Activated CD8-positive, alpha-beta memory T cell treated with anti-CD3 and anti-CD28 coated beads, Interleukin-2, amount 50 U/mL, for 4 hours (primary cell): ENCODE measurements at places on chromosomes 2 and 18.

GRCh38 chr2:234631646-234632514, 135.0 kb upstream of the ARL4C start:
- no peak for DNase-seq

GRCh38 chr18:48514786-48515185, 24.0 kb upstream of the CTIF start:
- DNase-seq, result no peak

DNA sequence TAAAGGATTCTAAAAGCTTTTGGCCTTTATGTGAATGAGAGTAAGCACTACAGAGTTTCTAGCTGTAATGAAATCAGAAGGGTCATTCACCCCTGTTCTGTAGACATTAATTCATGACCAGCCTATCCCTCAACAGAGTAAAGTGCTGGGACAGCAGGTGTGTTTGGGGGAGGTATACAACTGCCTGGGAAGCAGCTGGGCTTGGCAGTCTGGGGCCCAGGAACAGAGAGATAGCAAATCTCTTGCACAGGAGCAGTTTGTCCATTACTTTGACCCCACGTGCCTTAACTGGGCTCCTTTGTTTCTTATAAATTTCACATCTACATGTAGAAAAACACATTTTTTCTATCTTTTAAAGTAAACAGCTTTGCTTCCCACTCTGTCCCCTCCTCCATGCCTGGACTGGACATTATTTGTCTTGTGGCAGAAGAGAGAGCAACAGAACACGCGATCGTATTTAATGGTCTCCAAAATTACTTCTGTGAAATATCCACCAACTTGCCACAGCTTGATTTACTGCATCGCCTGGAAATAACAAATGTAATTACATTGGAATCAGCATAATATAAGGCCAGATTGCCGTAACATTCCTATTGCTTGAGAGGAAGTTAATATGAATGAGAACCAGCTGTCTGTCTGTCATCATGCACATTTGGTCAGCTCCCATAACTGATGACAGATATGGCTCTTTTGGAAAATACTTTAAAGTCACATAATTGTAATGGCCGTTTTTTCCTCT, 263.8 kb downstream of the RBM43 start:
- no peak for DNase-seq

DNA sequence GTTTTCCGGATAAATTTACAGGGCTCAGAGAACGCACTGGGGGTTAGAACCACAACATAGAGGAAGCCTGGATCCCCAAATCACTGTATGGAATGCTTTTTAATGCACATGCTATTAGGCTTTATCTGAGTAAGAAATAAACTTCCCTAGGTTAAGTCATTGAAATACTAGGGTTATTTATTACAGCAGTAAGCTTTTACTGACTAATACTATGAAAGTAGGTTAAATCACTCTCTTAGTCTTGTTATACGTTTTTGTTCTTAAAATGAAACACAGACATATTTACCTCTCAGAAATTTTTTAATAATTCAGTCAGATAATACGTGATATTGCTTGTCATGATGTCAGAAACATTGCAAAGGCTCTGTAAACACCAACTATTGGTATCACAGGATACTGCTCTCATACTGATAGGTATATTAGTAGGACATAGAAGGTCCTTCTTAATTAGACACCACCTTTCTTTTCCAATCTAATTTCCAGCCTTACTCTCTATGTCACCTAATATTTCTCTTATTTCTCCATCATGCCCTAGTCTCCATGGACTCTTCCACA, 162.7 kb upstream of the NYAP2 start:
- no peak for DNase-seq

DNA sequence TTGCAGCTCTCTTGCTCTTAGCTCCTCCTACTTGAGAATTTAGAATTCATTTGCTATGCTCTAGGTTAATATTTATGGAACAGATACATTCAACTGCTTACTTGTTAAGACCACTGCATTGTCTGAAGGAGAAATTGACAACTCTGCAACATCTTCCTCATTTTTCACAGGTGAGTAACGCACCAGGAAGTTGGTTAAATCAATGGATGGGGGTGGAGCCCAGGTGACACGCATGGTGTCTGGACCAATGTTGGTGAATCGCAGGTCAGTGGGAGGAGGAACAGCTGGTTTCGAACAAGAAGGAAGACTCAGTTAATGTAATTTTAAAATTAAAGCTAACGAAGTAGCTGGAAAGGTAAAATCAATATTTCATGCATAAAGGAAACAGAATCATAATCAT, 44.3 kb downstream of the FN1 start:
- no peak for DNase-seq

GRCh38 chr2:110843959-110844510, 111.7 kb downstream of the ACOXL start:
- DNase-seq, result no peak

DNA sequence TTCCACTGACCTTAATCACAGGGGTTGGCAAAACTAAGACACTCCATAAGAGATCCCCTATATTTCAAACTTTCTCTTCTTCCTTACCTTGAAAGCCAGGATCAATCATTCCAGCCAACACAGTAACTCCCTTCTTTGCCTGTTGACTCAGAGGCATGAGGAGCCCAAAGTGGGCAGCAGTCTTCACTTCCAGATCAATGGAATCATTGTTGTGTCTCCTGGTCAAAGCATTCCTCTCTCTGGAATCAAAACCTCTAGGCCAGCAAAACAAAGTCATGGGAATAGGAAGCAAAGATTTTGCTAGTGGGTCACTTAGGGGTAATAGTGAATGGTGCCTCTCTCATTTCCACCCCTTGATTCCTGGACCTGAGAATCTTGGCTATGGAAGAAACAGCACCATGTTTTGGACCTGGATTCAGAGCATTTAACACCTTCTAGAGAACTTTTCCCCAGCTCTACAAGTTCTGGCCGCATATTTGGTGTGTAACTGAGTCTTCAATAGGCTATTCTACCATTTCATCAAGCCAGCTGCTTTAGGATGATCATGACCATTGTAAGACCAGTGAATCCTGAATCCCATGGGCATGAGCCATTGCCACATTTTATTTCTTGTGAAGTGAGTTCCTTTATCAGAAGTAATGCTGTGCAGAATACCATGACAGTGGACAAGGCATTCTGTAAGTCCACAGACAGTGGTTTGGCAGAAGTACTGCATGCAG, 65.7 kb upstream of the SERPINE2 start:
- DNase-seq, result no peak

- DNase-seq, result no peak
Observed at GRCh38 chr2:193695367-193695766, 1500.6 kb upstream of the TMEFF2 start.

- DNase-seq, result no peak
Observed at GRCh38 chr2:134272806-134273205, 18.9 kb downstream of the MGAT5 start.

DNA sequence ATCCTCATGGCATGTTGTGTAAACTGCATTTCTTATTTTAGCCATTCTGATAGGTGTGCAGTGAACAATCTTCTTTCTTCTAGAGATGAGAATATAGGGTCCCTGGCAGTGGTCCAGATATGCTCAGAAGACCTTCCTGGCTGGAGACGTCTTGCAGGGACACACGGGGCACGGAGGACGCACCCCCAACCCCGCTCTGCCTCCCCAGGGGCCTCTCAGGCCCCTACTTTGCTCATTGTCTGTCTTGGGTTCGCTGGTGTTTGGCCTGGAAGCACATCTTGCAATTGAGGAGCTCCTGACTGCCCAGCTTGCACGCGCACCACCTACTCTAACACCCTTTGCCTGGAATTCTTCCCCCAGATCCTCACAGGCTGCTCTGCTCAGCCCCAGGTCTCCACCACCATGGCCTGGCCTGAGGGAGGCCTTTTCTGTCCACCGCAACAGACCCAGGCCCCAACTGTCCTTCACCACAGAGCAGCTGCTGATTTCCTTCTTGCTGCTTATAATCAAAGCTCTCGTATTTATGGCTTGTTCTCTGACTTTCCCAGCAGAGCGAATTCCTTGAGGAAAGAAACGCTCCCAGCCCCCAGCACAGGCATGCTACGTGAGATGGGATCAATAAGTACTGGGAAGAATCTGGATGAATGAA, 295.9 kb upstream of the HDAC4 start:
- no peak for DNase-seq

DNA sequence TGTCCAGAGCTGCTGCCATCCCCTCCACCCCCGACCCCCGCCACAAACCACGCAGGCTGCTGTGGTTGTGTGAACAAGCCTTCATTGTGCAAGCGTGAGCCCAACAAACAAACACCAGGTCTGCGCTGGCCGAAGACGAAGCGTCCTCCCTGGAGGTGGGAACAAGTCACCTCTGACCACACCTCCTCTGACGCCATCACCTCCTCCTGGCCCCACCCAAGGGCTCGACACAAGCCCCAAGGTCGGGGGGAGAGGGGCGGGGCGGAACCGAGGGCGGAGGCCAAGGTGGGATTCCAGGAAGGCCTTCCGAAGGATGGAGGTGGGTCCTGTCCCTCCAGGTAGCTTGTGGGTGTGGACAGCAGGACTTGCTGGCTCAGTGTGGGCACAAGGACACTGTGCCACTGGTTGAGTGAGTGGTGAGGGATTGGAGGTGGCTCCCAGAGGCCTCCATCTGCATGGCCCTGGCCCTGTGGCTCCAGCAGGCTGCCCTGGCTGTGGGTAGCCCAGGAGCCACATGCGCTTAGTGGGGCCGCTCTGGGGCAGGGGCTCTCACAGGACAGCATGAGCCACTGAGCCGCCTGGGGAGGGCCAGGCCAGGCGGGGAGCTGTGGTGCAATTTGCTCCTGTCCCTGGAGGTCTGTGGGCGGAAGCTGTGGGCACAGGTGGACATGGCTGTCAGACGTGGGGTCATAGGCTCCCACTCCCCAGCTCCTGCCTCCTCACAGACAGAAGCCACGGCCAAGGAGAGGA, 7.4 kb upstream of the GPR17 start:
- DNase-seq, result no peak

DNA sequence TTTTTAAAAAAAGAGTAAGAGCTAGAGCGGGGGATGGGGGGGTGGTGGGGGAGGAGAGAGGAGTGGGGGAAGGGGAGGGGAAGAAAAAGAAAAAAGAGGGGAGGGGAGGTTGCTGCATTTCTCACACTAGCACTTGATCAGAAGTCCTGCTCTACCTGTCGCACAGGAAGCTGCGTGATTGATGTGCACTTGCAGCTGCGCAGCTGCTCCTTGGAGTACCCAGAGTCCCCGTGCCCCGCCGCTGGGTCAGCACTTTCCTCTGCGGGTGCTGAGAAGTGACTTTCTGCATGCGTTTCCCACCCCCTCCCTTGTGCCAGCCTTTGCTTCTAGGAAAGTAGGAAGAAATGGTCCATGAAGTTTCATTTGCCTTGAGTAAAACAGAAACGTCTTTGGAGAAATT, 297.3 kb downstream of the ETAA1 start:
- DNase-seq, result no peak

DNA sequence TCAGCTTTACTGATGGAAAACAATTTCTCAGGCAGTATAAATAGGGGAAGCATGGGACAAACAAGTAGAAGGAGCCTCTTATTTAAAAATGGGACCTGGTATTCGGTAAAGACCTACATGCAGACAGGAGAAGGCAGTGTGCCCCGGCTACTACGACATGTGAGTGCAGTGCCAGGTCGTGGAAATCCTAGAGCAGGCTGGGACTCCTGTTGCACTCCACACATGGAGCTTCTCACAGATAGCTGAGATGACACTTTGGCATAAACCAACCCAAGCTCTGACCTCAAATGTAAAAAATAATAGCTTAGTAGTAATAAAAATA, 885 bp upstream of the DSEL start:
- no peak for DNase-seq

- DNase-seq, result no peak
Observed at GRCh38 chr18:47826157-47827074, 104.0 kb downstream of the SMAD2 start.

- DNase-seq, result no peak
Observed at GRCh38 chr2:45011621-45012602, 2.7 kb upstream of the SIX2 start.

DNA sequence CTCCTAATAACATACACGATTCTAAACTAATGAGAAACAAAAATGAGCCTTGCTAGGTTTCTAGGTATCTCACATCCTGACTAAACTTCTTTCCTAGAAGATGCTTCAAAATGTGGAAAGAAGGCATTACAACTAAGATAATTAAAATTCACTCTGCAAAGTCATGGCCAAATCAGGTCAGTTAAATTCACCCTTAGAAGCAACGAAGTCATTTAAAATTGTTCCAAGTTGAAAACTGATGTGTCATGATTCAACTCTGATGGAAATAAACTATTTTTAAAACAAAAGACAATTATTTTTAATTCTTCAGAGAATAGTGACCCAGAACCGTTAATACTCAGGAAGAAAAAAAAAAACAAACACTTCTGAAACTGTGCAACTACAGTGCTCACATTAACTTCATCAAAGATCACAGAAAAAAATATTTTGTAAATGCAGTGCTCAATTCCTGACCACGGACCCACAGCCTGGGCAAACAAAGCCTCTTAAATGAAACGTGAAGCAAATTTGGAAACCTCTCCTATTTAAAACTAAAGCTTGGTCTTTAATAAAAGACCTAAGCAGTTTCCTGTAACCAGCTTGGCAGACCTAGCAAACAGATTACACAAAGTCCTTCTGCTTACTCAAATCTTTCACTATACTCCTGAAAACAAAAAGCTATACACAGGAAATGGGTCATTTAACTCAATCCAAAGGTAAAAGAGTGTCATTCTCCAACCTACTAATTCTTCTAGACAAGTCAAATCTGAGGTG, 39.0 kb downstream of the CHN1 start:
- DNase-seq, result no peak

- DNase-seq, result no peak
Observed at GRCh38 chr2:26002632-26003310, 20.5 kb upstream of the KIF3C start.

GRCh38 chr18:56825321-56825720, 174.2 kb downstream of the WDR7 start:
- DNase-seq, result no peak

DNA sequence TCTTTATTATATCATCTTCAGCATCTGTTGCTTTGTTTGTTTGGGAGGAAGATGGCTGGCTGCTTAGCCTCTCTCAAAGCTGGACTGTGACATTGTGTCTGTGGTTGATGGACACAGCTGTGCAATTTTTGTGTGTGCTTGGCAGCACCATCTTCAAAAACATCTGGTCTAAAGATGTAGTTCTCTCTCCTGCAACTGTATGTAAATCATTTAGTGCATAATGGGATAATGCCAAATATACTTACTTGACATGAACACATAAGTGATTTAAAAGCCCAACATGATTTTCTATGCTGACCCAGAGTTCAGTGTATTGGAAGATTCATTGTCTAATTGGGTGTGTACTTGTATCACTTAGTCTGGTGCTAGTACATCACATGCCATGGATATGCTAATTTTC, 112.2 kb downstream of the MAP4K4 start:
- DNase-seq, result no peak

DNA sequence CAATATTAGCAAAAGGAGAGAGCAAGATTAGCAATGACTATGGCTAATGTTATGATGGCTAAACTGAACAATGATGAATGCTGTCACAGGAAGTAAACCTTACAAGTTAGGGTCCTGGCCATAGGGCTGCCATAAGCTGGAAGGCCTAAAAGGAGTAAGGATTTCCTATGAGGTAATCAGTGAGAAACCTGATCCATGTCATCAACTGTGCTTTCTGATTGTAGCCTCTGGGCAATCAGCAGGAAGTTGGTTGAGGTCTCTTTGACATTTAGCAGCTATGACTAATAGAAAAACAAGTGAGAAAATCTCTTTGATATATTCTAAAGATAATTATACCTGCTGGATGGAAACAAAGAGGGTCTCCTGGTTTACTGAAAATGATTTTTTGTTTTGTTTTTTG, 193.0 kb downstream of the RAB3GAP1 start:
- DNase-seq, result no peak

GRCh38 chr2:108268001-108268400, 20.7 kb upstream of the SULT1C2 start:
- DNase-seq, result no peak

GRCh38 chr2:218008060-218009040, 5.6 kb upstream of the TNS1 start:
- no peak for DNase-seq
